ENCODE measurements at places on chromosomes 7 and 10.
A peak's percentile ranks its signal among the peaks of the same experiment; 100 is the strongest.

DNA sequence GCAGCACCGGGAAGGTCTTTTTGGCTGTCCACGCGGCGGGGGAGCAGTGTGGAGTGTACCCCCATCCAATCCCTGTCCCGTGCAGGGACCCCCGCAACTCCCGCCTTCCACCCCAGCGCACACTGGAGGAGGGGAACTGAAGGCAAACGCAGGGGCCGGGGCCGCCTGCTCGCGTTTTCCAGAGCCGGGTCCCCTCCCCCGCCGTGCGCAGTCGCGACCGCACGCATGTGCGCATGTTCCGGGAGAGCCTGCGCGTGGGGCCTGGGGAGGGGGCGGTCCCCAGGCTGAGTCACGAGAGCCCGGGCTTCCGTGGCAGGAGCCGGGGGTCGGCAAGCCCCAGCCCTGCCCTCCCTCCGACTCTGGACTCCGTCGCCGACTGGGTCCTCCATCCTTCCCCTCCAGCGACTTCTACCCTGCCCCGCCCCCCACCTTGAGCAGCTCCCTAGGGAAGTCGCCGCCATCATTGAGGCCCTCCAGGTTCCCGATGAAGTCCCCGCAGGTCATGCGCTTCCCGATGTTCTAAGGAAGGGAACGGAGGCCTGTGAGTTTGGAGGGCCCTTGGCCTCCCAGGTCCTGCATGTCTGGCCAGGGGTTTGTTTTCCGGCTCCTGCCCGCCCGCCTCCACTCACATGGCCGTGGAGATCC, 8.0 kb downstream of the PSD start:
- DNase-seq, result no peak

DNA sequence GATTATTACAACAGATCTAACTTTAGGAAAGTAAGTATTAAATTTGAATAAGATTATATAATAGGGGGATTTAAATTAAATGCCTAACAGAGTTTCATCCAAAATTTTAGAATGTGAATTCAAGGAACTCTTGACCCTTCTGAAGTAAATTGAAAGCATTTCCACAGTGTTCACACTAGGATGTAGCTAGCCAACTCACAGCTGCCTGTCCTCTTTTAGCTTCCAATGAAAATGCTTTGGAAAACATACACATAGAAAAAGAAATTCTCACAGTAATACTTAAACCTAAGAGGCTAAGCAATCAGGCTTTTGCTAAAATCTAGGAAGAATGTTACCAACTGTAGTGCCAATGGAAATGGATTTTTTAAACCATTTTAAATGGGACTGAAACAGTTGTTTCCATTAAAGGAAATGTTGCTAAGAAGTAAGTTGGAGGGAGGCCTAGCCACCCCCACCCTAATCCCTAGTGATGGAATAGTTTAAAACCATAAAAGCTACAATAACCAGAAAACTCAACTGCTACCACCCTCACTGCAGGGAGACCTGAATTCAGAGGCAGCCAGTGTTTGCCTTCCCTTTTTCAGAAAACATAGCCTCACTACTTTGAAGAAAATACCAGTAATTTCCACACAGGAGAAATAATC, 58.3 kb downstream of the REEP3 start:
- no peak for DNase-seq

- DNase-seq, result no peak
Observed at GRCh38 chr10:129101232-129101980, 365.6 kb upstream of the MGMT start.

- DNase-seq, result no peak
Observed at GRCh38 chr7:69678494-69679187, 80.4 kb downstream of the AUTS2 start.

DNA sequence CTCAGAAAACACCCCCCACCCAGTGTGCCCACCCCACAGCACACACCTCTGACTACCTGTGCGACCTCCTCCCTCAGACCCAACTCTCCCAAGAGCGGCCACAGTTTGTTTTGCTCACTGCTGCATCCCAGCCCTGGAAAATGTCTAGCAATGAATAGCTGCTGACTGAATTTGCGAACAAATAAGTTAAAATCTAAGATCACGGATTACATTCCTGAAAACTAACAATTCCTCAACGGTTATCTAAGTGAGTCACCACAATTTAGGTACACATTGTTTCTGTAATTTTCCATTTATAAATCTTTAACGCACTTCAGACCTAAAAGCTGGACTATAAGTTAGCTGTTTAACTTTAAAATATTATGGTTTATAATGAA, 235.2 kb downstream of the ZMYND11 start:
- peak; percentile 16 for DNase-seq

DNA sequence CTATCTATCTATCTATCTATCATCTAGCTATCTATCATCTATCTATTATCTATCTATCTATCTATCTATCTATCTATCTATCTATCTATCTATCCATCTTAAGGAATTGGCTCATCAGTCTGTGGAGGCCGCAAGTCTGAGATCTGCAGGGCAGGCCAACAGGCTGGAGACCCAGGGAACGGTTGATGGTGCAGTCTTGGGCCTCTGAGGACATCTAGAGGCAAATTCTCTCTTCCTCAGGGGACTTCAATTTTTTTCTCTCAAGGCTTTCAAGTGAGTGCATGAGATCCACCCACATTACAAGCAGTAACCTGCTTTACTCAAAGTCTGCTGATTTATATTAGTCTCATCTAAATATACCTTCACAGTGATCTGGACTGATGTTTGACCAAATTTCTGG, 197.0 kb downstream of the GLRX3 start:
- no peak for DNase-seq

- no peak for DNase-seq
Observed at GRCh38 chr7:149824748-149825566, 13.2 kb upstream of the ZNF862 start.

DNA sequence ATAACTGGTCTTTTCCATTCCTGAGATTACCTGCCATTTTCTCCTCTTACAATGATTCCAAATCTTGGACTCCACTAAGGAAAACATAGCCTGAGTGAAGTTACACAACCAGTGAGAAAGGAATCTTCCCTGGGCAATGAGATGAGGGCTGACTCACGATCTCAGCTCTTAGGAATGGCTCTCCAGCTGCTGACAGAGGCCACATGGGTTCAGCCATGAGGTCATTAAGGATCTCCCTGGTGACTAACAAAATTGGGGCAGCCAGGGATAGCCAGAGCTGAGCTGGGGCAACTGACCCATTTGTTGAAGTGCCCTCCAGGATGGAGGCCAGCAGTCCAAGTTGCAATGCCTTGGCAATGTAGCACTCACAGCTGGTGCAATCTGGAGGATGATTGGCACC, 78.7 kb upstream of the MKLN1 start:
- peak; percentile 98 for DNase-seq

GRCh38 chr10:131691481-131692090, 209.2 kb upstream of the PPP2R2D start:
- no peak for DNase-seq

- peak; percentile 55 for DNase-seq
Observed at GRCh38 chr10:42783181-42783549, 570 bp downstream of the BMS1 start.
